ENCODE measurements at places on chromosomes 7 and 10.

GRCh38 chr7:82701949-82702348 lies 258.4 kb upstream of the CACNA2D1 start:
- no peak for DNase-seq

DNA sequence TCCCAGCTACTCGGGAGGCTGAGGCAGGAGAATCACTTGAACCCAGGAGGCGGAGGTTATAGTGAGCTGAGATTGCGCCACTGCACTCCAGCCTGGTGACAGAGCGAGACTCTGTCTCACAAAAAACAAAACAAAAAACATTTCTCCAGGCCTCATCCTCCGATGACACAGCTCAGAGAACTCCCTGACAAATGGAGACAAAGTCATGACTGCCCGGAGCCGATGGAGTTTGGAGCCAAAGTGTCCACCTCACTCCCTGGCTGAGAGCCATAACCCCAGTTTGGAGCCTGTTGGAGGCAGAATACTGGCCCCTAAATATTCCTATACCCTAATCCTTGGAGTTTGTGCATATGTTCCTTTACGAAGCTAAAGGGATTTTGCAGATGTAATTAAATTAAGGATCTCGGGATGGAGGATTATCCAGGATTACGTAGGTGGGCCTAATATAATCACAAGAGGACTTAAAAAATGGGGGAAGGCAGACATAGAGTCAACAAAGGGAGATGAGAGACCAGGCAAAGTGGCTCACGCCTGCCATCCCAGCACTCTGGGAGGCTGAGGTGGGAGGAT lies 22.7 kb downstream of the SSC4D start:
- DNase-seq = no peak

- DNase-seq = no peak
Measured at GRCh38 chr7:84953234-84953633, 233.6 kb downstream of the SEMA3D start.

DNA sequence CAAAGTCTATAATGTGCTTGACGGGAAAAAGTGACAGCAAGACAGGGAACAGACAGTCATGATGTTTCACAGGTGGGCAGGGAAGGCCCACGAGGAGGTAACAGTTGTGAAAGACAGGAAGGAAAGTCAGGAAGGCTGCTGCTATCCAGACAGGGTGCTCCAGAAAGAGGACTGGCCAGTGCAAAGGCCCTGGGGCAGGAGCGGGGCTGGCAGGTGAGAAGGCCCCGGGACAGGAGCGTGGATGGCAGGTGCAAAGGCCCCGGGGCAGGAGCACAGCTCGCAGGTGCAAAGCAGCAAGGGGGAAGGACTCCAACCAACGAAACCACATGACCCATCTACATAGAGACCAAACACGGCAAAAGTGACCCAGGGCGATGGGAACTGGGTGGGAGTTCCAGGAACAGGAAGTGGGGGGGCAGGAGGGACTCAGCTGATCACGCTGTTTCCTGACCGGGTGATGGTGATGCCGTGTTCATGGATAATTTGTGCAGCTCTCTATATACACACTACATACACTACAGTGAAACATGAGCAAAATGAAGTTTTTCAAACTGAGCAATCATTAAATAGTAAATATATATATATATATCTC lies 138.2 kb downstream of the MAD1L1 start:
- DNase-seq = no peak

GRCh38 chr10:91088300-91089140 lies 131.9 kb upstream of the PCGF5 start:
- DNase-seq = no peak

DNA sequence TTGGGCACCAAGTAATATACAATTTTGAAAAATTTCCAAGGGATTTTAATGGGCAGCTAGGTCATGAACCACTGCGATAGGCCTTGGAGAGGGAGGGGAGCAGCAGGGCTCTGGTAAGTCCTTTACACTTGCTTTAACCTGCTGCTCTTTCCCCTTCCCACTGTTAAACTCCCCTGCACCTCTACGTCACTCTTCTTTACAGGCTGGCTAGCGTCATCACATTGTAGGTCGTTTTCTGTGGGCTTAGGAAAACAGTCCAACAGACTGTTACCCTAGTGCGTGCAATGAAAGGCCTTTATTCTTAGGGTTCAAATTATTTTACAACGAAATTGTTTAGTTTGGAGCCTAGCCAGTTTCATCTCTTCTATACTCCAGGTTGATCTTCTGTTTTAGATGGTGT lies 235.7 kb downstream of the AUTS2 start:
- DNase-seq = no peak

- no peak for DNase-seq
Measured at GRCh38 chr7:1950066-1950451, 280.0 kb downstream of the ELFN1 start.

All from NCI-H2171 (cell line).